ENCODE measurements at places on chromosomes 1 and 21.

- no peak for DNase-seq
Measured at GRCh38 chr1:169872906-169873305, 20.8 kb downstream of the SCYL3 start.

- no peak for DNase-seq
Measured at GRCh38 chr1:93765099-93765498, 83.5 kb upstream of the BCAR3 start.

DNA sequence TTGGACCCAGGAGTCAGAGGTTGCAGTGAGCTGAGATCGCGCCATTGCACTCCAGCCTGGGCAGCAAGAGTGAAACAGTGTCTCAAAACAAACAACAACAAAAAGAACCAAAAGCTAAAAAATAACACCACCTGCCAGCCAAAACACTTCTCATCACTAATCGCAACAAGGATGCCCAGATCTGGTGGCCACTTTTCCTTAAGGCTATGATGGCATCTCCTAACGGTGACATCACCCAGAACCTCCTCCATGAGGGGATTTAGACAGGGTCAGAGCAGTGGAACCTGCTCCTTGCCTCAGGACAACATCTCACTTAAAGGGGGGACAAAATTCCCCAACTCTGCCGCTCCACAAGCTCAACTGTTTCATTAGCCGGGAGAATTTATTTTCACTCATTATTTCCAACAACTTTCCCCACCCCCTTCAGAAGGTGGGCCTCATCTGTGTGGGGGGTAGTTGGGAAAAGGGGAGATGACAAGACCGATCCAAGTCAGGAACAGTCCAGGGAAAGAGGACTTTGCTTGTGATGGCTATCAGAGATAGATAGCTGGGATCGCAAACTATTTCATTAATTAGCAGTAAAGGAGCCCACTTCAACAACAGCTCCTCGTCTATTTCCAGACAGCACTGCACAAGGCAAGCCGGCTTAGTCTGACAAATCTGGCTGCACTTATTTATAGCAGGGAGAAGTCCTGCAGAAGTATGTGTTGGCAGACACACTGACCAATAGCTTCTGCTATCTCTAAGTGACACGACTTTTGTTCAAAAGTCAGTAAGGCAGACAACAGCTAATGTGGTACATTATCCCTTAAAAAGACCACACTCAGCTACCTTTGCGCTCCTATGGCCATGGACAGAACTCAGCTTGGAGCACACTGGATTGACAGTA is 2.6 kb downstream of the PABPC4 start:
- DNase-seq: no peak

DNA sequence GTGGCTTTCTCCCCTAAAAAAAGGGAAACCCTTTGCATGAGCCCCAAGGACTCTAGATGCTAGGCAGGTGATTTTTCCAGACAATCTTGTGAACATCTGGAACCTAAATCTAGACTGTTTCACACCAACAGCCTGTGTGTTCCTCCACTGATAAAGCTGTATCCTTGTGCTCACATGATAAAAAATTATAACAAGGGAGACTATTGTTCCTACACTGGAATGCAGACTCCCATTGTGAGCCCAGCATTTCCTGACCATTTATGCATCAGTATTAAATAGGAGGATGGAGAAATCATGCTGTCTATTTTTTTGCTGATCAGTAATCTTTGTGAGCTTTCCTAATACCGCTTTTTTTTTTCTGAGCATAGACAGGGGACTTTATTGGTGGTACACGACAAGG is 52.5 kb downstream of the ZNF697 start:
- DNase-seq: no peak

DNA sequence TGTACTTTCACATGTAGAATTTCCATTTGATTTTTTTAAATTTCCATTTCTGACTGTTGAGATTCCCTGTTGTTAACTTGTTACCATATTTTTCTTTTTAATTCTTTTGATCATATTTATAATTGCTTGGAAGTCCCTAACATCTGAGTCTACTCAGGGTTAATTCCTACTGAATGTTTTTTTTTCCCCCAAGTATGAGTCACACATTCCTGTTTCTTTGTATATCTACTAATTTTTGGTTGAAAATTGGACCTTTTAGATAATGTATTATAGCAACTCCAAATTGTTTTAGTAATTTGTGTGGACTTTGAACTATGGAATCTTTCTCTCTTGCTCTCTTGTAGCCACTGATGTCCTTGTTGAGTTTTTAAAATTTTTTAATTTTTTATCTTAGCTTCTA is 54.6 kb downstream of the STXBP3 start:
- DNase-seq: no peak

- DNase-seq: no peak
Measured at GRCh38 chr21:35217504-35218060, 168.5 kb upstream of the RUNX1 start.

GRCh38 chr1:45016090-45016697 is 4.1 kb downstream of the UROD start:
- DNase-seq: no peak

DNA sequence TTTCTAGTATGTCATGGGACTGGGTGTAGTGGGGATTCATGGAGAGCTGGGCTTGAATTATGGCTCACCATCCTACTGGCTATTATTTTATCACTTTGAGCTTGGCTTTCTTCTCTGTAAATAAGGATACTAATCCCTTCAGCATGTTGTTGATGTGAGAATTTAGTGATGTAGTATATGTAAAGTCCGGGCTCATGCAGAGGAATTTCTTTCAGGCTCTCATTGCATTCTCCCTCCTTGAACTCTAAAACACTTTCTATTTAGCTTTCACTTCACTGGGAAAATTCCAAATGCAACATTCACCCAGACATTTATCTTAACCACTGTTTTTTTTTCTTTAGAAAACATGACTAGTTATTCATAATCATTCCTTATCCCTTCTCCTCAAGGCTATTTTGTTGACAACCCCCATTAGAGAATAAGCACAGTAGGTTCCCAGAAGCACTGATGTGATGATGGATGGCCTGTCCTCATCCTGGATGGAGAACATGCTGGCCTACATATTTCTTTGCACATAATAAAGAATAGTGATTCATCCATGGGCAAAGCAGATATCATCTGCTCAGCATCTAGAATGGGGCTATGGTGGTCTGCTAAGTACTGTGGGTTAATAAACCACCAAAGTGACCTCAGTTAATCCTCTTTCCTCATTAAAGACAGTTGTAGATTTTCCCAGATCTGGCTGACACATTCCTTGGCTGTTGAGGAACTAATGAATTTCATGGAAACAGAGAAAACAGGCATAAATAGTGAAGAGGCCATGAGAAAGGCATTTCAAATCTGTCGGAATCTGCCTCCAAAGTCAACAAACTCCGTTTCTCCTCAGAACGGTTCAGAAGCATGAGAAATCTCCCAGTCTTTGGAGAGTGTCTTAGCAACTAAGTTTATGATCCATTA is 68.0 kb upstream of the CYP2J2 start:
- no peak for DNase-seq

DNA sequence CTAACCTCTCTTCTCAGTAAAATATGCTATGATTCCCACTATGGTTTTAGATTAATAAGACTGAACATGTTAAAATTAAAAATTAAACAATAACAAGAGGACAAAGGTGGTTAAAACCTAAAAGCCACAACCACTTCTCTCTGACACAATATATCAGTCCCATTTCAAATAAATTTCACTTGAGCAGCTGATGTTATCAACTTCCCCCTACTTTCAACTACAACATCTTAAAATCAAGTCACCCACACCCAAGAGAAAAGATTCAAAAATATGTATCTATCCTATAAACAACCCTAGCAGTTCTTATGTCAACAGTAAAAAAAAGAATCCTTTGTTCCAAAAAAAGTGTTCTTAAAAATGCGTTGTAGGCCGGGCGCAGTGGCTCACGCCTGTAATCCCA is 7.5 kb downstream of the PUM1 start:
- no peak for DNase-seq

DNA sequence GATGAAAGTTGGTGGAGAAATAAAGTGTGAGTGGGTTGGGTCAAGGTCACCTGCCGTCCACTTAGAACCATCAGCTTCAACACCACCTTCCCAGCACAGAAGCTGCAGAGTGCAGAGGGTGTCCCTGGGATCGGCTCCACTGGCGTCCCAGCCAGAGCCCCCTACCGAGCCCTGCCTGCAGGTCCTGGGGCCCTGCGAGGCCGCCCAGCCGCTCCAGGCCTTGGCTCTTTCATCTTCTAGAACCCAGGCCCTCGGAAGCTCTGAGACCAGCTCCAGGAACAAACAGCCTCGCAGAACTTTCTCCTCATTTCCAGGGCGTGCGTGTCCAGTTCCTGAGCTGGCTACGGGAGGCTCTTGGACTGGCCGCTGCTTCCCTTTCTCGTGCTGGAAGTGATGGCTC is 166.0 kb downstream of the PRDM16 start:
- no peak for DNase-seq

GRCh38 chr1:207298636-207299398 is 22.7 kb upstream of the CD55 start:
- DNase-seq: no peak

DNA sequence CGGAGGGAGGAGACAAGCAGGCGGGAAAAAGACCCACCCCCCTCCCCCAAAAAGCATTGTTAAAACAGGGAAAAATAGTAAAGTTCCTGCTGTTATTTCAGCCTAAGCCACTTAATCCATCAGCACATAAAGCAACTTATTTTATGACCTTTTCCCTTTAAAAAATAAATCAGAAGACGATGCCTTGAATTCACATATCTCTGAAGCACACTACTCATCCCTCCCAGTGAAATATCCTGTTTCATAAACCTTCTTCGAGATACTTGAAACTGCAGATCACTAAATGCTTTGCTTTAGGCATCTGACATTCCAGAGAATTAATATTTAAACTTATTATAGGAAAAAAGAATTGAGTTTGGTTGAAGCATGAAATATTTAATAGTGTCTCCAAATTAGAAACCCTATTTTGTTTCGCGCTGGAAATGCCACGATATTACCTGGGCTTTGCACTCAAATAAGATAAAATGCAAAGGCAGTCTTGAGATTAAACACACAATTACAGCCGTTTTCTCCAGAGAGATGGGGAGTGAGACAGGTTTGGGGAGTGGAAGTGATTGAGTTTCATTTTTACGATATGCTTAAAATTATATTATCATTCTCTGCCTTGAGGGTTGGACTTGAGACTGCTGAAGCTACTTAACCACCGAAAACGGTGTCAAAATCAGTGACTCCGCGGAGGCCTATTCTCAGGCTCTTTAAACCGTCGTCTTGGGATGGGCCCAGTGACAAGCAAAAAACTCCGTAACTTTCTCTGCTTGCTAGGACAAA is 9.3 kb downstream of the GLIS1 start:
- DNase-seq: no peak

GRCh38 chr1:184395937-184396480 is 9.2 kb downstream of the C1orf21 start:
- DNase-seq: no peak

- DNase-seq: no peak
Measured at GRCh38 chr1:14625996-14626395, 27.5 kb downstream of the KAZN start.

DNA sequence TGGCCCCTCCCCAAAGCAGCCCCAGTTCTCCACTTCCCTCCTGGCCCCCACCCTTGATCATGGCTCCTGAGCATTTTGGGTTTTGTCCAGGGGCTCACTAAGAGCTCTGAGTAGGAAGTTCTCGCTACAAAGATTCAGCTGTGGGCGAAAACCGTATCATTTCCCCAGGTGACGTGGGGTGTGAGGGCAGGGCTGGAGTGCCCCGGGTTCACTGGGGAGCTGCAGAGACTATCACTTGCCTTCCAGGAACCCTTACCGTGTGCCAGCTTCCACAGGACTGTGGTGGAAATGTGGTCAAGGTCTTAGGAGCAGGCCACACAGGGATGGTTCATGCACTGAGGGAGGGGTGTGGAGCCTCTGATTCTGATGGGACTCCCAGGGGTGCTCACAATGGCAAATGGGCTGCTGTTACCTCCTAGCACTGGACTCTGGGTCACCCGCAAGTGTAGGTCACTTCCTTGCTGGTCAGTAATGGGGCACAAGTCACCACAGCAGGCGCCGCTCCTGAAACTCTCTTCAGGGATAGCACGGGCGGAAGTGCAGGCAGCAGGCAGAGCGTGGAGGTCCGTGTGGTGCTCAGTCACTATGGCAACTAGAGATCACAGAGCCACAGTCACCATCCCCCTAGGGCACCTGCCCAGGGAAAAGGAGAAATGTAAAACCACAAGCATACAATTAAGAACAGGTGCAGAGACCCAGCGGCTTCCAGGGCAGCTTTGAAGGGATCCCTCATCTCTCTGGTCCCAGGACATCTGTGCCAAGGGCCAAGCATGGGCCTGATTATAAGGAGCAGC is 35.4 kb downstream of the RSPH1 start:
- DNase-seq: no peak

GRCh38 chr1:63960326-63960725 is 186.5 kb downstream of the ROR1 start:
- no peak for DNase-seq

Measured in T-helper 1 cell (primary cell).